ENCODE measurements at places on chromosomes 16 and 17.

DNA sequence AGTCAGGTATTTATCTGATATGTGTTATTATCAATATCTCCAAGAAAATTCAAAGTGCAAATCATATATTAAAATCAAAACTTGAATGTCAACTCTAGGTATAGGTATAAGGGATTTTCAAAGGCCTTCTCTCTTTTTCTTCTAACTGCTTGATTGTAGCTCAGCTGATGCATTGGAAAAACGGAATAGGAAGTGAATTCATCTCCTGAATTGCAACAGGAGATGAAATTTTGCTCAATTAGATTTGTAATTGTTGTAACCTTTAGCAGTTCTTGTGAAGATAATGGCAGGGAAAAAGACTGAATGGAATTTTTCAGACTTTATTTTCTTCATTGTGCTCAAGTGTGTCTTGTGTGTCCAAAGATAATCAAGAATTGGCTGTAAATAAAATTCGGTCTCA lies 190.2 kb upstream of the KCNJ16 start:
- no peak for DNase-seq

DNA sequence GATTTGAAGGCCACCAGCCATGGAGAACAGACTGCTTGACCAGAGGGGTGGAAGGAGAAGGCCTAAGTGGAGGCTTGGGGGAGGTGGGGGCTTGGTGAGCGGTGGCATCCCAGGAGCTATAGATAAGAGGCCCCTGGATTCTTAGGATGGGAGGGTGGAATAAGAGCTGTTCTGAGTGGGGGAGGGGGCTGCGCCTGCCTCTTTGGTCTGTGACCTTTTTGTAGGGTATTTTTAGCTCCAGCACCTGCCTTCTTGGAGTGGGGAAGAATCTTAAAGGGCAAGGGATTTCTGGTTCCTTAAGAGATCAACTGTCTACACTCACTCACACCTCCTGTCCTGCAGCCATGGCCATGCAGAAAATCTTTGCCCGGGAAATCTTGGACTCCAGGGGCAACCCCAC lies 567 bp downstream of the ENO3 start:
- DNase-seq: no peak

DNA sequence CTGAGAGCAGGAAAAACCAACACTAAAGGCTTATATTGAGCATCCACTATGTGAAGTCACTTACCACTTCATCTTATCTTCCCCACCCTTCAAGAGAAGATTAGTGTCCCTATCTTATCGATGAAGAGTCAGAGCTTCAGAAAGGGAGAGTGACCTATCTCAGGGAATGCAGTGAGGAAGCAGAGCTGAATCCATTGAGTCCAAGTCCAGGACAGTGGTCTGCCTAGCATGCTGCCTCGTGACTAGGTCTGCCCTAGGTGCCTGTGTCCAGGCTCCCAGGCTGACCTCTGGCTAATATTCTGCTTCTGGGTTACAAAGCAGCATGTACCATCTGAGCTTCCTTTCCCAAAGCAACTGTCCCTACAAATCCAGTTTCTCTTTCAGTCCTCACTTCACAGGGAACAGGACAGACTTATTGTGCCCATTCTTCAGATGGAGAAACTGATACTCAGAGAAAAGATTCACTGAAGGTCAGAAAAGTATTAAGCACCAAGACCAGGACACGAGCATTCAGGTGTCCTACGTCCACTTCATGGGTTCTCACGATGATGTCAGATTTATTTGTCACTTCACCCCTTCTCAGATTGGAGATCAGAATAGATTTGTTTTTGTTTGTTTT lies 13.3 kb upstream of the FZD2 start:
- no peak for DNase-seq

DNA sequence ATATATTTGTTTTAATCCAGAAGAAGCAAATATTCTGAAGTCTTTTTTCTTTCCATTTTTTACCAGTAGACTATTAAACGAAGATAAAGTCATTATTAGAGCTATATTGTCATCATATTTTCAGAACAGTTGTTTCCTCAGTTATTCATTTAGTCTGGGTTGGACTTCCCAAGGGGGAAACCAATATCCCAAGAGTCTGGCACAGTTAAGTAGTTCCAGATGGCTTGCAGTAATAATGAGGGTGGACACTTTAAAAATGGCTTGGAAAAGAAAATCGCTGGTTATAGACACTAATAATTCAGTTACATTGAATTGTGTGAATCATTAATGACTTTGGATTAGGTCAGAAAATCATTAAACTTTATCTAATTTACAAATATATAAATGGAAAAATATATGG lies 3.9 kb downstream of the PPM1E start:
- peak; percentile 72 for DNase-seq

DNA sequence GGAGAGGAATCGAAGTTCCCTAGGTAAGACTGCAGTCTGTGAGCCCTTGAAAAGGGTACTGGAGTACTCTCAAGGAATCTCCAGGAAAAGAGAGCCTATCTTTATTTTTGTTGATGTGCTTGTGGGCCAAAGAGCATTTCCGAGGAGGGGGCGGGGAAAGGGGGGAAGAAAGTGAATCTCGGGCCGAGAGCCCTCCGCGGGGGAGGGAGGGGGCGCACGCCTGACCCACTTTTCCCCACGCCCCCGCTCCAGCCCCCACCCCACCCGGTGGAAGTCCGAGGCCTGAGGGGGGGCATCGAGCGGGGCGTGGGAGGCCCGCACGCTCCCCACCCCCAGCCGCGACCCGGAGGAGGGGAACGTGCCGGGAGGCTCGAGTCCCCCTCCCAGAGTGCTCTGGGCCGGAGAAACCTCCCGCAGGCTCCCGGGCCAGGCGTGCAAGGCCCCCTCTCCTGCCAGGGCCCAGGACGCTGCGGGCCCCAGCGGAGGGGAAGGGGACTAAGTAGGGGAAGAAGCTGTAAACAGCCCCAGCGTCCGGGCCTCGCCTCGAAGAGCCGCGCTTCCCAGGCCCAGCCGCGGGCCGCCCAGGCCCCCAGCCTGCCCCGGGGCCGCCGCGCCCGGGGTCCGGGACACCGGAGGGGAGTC lies 444 bp downstream of the HELZ start:
- no peak for DNase-seq

- DNase-seq: peak; percentile 28
Observed at GRCh38 chr17:63984651-63985386, 12.1 kb upstream of the SCN4A start.

DNA sequence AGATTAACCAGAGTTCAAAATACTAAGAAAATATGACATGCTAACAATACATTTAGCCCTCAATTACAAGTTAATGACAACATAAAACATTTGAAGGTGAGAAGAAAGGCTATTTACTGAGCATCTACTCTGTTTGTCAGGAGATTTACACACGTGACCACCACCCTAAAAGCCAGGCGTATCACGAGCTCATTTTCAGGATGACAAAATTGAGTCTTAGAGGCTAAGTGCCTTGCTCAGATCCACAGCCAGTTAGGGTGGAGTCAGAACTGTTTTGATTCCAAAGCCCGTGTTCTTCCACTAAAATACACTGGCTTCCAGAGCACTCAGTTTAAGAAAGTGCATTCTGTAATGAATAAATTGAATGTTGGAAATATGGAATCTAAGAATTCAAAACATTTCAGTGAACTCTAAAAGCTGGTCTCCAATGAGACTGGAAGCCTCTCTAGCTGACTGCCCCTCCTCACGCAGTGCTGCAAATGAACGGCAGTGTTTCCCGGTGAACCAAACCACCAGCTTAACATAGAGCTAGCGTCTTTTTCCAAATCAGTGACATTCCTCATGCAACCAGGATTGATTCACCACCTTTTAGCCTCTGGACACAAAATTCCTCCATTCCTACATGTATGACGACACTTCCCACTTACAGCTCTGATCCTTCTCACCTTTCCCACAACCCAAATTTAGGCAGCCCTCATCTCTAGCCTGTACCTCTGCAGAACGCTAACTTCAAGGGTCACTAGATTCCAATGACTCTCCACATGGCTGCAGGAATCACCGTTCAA lies 5.9 kb downstream of the ZDHHC7 start:
- no peak for DNase-seq

GRCh38 chr17:74619077-74619673 lies 4.4 kb downstream of the CD300E start:
- no peak for DNase-seq

- no peak for DNase-seq
Observed at GRCh38 chr16:6209355-6209930, 1111.8 kb upstream of the EEF2KMT start.

DNA sequence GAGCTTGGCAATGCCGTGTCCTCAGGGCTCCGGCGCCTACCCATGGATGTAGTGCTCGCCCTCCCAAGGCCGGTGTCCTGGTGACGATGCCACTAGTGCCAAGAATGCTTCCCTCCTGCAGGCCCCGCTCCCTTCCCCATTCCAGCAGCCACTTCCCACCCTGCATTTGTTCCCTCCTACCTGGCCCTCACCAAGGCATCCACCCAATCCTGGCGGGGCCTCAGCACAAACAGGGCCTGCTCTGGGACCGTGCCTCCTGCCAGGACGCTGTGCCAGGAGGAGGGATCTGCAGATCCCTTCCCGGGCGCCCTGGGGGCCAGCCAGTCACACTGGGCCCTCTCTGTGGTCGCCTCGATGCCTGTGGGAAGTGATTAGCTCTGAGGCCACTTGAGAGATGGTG lies 25.1 kb downstream of the ABR start:
- no peak for DNase-seq

GRCh38 chr16:67948015-67948414 lies 4.1 kb upstream of the LCAT start:
- DNase-seq: no peak

GRCh38 chr16:30782486-30783279 lies 4.3 kb downstream of the ZNF629 start:
- no peak for DNase-seq

- DNase-seq: no peak
Observed at GRCh38 chr16:71933913-71934695, 38.8 kb downstream of the IST1 start.

DNA sequence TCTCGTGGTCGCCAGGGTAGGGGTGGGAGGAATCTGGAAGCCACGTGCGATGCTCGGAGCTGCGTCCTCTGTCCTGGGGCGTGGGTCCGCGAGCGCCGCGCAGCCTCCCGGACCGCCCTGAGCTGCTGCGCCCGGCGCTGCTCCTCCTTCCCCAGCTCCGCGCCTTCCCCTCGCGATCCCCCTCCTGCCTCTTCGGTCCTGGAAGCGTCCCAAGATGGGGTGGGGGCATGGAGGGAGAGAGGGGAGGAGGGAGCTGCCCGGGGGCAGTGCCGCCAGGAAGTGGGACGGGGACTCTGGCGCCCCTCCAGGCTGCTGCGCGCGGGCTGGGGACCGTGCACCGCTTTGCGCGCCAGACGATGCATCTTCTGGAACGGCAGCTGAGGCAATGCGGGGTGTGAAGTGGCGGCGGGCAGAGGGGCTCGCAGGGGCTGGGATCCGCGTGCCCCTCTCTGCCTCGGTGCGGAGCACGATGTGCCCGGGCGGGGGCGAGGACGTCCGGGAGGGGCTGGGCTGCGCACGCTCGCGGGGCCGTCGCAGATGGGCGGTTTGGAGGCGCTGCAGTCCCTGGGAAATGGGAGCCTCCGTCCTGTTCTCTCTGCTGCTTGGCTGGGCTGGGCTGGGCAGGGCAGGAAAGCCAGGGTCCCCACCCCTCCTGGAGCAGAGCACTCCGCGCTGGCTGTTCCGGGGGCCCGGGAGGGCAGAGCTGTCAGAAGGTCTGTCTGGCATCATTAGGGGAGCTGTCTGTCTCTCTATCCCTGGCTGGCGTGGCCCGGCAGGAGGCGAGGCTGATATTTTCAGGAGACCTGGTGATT lies 388.0 kb downstream of the SEC14L1 start:
- peak; percentile 96 for DNase-seq

GRCh38 chr17:40474419-40475002 lies 26.9 kb downstream of the TNS4 start:
- no peak for DNase-seq

DNA sequence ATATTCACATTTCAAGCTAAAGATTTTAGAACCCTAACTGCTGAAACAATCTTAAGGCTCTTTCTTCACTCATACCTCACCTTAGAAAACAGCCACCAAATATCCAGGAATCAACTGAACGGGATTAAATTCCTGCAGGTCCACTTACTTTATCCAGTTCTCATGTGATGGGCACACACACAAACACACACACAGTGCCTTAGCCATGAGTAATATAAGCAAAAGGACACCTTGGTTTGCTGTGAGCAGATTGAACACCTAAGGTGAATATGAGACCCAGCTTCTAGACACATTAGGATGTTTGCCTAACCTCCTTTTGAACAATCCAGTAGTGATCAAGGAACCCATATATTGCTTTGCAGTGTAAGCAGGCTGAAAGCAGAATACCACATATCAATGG lies 81.5 kb downstream of the TUBD1 start:
- DNase-seq: no peak

- DNase-seq: no peak
Observed at GRCh38 chr17:725746-726145, 6.7 kb upstream of the TLCD3A start.

GRCh38 chr16:62034231-62035114 lies 1.8 kb downstream of the CDH8 start:
- DNase-seq: peak; percentile 7

- DNase-seq: no peak
Observed at GRCh38 chr16:49924078-49924477, 68.2 kb upstream of the ZNF423 start.

DNA sequence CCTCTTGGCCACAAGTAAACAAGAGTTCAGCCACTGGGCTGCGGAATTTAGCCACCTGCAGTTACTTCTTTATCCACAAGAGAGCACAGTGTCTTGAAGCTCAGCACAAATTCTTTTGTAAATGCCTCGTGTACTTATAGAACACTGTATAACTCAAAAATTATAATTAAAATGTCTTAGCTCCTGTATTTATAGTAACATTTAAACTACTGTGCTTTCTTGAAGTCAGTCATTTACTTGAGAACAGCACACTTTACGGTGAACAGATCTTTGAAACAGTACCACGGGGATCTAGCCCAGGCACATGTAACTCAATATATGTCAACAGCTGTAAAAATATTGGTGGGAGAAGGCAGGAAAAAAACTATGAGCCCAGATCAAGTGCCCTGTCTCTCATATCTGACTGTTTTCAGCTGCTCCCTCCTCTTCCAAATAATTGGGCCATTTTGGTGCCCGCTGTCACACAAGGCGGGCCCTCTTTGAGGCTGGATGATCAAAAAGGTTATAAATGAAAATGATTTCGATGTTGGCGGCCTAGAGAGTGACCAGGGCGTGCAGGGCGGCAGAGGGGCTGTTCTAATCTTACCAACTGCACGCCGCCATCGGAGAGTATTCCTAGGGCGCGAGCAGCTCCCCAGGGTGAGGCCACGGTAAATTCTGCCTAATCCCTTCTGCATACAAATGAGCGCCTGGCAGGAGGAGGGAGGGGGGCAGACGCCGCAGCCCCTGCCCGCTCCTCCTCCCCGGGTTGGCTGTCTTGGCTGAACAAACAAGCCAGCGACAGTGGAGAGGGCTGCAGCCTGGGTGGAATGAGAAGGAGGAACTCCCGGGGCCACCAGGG lies 183.2 kb downstream of the C16orf78 start:
- peak; percentile 90 for DNase-seq

DNA sequence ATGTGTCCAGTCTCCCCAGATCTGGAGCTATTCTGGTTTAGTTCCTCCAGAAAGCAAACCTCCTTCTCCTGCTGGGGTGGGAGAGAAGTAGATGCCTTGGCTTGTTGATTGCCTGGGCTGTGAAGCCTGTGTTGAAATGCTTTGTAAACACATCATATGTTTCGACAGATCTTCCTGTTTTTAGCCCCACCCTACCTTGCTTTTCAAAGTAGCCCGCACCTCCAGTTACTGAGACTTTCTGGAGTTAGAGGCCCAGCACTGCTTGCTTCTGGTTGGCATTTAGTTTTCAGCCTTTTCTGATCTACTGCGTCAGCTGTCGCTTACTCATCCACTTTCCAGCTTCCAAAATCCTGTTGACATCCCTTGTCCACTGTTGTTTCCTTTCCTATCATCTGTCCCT lies 17.9 kb upstream of the NDEL1 start:
- no peak for DNase-seq
